ENCODE measurements at places on chromosomes 11 and 22. TPM values are rescaled to one million over a fixed set of nuclear protein-coding genes. Genes with fewer than 3 reads are reported as not detected.

Gene IL18
- 5.3 TPM for total RNA-seq

DNA sequence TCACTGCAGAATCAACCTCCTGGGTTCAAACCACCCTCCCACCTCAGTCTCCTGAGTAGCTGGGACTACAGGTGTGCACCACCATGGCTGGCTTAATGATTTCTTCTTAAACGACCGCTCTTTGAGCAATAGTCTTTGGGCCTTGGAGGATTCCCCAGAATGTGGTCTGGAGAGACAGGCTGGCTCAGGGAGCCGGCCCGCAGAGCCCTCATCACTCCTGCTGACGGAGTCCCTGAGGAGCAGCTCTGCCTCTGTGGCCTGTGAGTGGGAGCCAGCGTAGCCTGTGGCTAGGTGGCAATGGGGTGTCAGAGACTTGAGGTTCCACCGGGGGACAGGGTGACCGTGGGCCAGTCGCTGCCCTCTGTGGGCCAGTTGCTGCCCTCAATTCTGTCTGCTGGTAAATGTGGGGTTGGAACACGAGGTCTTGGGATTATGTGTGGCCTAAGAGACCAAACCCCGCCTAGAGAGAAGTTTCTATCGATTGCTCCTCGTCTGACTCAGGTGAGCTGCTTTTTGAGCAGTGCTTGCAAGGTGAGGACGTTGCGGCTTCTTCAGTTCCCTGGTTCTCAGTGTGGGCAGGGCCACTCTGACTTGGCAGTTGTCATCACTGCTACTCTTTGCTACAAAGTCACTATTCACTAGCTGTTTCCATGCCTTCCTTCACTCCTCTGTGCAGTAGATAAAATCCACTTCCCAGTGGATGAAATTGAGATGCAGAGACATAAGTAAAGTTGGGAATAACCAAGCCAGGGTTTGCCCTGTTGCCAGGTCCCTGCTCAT, 124.8 kb upstream of the NECTIN1 start:
- no peaks in the 10 kb centered on the region for H3K36me3 ChIP-seq
- no peaks in the 10 kb centered on the region for H3K4me1 ChIP-seq
- no peak overlapping the region for H3K4me3 ChIP-seq
- H3K27me3 ChIP-seq = peaks cover 16% of the 10 kb centered on the region
- no peak overlapping the region for H3K27ac ChIP-seq

- no peaks in the 10 kb centered on the region for H3K27me3 ChIP-seq
- no peak overlapping the region for H3K4me3 ChIP-seq
- DNase-seq = no peak
- no peak overlapping the region for H3K27ac ChIP-seq
- H3K4me1 ChIP-seq = no peaks in the 10 kb centered on the region
Measured at GRCh38 chr11:24748261-24748660, 251.4 kb downstream of the LUZP2 start.

DNA sequence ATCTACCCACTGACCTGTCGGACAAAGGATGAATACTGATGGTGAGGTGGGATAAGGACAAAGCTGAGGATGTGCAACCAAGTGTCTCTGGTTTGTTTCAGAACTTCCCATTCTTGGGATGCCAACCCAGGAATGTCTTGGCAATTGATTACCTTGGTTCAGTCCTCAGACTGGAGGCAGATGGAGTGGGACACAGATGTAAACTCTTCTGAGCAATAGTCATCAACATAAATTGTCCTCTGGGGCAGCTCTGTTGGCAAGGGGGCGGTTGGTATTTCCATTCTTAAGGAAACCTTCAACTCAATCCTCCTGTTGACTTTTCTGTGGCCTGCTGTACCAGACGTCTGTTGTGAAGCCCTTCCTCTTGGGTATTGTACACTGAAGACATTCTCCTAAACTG, 6.8 kb downstream of the ABTB2 start:
- no peak overlapping the region for H3K4me3 ChIP-seq
- H3K27me3 ChIP-seq = no peaks in the 10 kb centered on the region
- DNase-seq = no peak
- peaks cover 31% of the 10 kb centered on the region for H3K4me1 ChIP-seq
- no peaks in the 10 kb centered on the region for H3K36me3 ChIP-seq
- H3K27ac ChIP-seq = no peak overlapping the region

Gene SEPTIN3
- 0.52 TPM for total RNA-seq

Gene SMC1B
- total RNA-seq = not detected

Gene C22orf31
- not detected for total RNA-seq

DNA sequence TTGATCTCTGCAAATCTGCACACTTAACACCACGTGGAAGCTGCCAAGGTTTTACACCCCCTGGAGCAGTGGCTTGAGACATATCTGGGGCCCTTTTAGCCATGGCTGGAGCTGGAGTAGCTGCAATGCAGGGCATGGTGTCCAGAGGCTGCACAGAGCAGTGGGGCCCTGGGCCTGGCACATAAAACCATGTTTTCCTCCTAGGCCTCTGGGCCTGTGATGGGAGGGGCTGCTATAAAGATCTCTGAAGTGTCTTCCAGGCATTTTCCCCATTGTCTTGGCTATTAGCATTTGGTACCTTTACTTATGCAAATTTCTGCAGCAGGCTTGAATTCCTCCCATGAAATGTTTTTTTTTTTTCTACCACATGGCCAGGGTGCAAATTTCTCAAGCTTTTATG, 33.2 kb downstream of the CALCA start:
- H3K4me3 ChIP-seq = no peak overlapping the region
- no peak overlapping the region for H3K27ac ChIP-seq
- H3K36me3 ChIP-seq = no peaks in the 10 kb centered on the region

GRCh38 chr11:120336641-120337354, 585 bp downstream of the ARHGEF12 start:
- H3K4me1 ChIP-seq = peaks cover 40% of the 10 kb centered on the region
- no peak for DNase-seq
- peak overlapping the region; percentile 92 for H3K4me3 ChIP-seq
- no peaks in the 10 kb centered on the region for H3K27me3 ChIP-seq
- no peaks in the 10 kb centered on the region for H3K36me3 ChIP-seq

DNA sequence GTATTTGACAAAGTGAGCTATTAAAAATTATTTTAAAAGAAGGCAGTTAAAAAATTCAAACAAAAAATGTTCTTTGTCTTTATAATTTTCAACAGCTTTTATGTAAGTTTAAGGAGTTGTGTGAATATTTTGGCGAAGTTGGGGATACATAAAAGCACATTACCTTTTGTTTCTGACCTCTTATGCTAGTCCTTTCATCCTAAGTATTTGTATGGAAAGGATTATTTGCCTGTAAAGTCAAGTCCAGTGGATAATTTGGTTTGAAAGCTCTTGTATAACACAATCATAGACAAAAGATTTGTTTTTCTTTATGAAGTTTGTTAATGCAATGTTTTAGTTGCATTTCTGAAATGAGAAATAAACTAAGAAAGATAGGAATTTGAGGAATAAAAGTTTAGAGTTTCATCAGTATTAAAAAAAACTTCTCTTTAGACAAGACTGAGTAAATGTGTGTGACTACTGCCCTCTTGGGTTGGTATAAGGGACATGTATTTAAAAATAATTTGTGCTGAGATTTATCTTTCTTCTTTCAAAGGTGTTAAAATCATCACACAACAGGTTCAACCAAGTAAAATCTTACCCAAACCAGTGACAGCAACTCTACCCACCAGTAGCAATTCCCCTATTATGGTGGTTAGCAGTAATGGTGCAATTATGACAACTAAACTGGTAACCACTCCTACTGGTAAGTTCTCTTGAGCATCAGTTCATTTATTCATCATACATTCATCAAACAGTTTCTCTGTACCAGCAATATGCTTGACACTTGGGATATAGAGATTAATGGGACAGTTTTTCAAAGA, 68.2 kb downstream of the EMSY start:
- no peak overlapping the region for H3K27ac ChIP-seq
- peaks cover 7% of the 10 kb centered on the region for H3K4me1 ChIP-seq
- no peaks in the 10 kb centered on the region for H3K27me3 ChIP-seq
- DNase-seq = no peak

DNA sequence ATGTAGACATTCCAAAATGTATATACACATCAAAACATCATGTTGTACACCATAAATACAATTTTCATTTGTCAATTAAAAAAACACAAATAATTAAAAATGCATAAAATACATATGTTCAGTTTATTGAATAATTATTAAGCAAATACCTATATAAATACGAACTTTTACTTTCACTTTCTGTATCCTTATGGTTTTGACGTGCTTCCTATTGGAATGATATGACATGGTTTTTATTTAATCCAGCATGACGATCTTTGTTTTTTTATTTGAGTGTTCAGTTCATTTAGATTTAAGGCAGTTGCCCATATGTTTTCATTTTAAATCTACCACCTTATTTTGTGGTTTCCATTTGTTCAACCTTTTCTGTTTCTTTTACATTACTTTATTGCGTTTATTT, 198.3 kb upstream of the PLET1 start:
- H3K4me1 ChIP-seq = no peaks in the 10 kb centered on the region
- no peaks in the 10 kb centered on the region for H3K27me3 ChIP-seq
- no peaks in the 10 kb centered on the region for H3K36me3 ChIP-seq
- H3K4me3 ChIP-seq = no peak overlapping the region

DNA sequence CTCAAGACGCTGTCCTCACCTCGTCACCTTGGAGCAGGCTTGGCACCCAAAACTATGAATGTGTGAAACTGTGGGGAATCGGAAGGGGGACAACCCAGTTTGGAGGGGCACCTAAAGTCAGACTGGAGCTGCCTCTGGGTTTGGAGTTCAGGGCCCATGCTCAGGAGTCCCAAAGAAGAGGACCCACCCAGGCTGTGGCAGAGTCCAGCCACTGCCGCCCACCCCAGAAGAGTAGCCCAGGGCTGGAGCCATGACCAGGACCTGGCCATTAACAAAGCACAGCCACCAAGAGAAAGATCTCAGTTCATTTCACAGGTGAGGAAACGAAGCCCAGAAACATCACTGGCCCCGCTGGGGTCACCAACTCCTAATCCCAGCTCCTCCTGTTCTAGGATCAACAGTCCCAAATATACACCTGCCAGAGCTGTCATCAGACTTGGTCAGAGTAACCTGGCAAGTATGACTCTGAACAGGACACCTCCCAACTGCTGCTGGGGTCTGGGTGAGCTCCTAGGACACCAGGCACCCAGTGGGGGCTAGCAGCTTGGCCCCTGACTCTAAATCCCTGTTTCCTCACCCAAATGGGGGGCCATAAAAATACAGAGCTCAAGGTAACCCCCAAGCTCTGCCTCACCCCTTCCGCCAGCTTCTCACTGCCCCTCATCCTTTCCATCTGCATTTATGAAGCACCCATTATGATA, 2.7 kb downstream of the RAB3IL1 start:
- H3K4me1 ChIP-seq = peaks cover 3% of the 10 kb centered on the region
- H3K36me3 ChIP-seq = no peaks in the 10 kb centered on the region
- no peak overlapping the region for H3K4me3 ChIP-seq
- DNase-seq = no peak

GRCh38 chr11:12281571-12282478, 95.5 kb upstream of the PARVA start:
- no peaks in the 10 kb centered on the region for H3K27me3 ChIP-seq
- H3K36me3 ChIP-seq = no peaks in the 10 kb centered on the region
- peak overlapping the region; percentile 99 for H3K27ac ChIP-seq
- H3K4me3 ChIP-seq = peak overlapping the region; percentile 9
- peaks cover 67% of the 10 kb centered on the region for H3K4me1 ChIP-seq

DNA sequence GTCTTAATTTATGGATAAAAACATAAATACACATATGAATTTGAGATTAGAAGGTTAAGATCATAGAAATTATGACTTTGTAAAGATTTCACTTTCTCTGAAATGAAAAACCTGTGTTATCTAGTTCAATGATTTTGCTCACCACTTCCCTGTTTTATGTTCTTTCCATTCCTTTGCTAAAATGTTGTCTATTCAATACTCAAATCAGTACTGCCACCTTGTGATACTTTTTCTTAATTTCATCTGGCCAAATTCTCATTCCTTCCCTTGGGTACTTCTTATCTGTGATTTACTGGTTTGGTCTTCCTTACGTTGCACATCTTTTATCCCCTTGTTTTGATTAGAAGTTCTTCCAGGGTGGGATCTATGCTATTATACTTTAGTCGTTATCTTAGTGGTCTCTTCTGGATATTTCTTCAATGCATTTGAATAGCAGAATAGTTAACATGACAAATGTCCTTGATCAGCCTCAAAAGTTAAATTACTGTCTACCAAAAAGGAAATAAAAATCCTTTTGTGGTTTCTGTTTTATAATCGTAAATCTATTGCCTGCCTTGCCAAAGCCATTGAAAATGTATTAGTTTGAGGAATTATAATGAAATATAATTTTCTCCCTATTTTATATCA, 197.0 kb downstream of the PGR start:
- H3K27me3 ChIP-seq = no peaks in the 10 kb centered on the region
- H3K36me3 ChIP-seq = no peaks in the 10 kb centered on the region
- no peak overlapping the region for H3K27ac ChIP-seq
- H3K4me3 ChIP-seq = no peak overlapping the region

DNA sequence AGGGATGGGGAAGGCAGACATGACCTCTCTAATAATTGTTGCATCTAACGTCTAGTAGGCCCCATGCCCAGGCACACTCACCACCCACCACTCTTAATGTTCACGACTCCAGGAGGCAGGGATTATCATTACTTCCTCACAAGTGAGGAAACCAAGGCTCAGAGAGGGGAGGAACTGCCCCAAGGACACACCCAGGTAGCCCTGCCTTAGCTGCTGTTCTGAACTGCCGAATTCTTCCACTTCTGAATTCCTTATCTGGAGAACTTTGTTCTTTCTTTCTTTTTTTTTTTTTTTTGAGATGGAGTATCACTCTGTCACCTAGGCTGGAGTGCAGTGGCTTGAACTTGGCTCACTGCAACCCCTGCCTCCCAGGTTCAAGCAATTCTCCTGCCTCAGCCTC, 16.7 kb downstream of the SLCO2B1 start:
- H3K4me3 ChIP-seq = no peak overlapping the region
- no peaks in the 10 kb centered on the region for H3K36me3 ChIP-seq
- H3K4me1 ChIP-seq = no peaks in the 10 kb centered on the region
- no peak overlapping the region for H3K27ac ChIP-seq
- peaks cover 7% of the 10 kb centered on the region for H3K27me3 ChIP-seq

DNA sequence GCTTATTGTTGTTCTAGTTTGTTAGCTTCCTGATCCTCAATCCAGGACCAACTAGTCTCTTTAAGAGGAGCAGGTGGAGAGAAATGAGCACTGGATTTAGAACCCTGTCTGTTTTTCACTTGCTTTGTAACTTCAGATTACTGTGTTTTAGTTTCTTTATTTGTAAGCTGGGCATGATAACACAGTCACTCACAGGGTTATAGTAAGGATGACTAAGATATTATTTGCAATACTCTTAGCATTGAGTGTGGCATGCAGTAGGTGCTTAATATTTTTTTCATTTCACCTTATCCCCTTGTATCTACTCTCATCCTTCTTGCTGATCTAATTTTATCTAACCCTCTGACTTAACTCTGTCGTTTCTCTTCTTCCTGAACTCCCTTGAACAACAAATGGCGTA, 33.8 kb downstream of the DNHD1 start:
- no peaks in the 10 kb centered on the region for H3K27me3 ChIP-seq
- no peak for DNase-seq
- no peaks in the 10 kb centered on the region for H3K4me1 ChIP-seq
- no peak overlapping the region for H3K4me3 ChIP-seq
- no peak overlapping the region for H3K27ac ChIP-seq
- peaks cover 2% of the 10 kb centered on the region for H3K36me3 ChIP-seq

Measured in astrocyte (in vitro differentiated cells and primary cell).